Astrocyte (in vitro differentiated cells and primary cell): ENCODE measurements at places on chromosomes 5 and 9. TPM values are rescaled to one million over a fixed set of nuclear protein-coding genes. Genes with fewer than 3 reads are reported as not detected.

DNA sequence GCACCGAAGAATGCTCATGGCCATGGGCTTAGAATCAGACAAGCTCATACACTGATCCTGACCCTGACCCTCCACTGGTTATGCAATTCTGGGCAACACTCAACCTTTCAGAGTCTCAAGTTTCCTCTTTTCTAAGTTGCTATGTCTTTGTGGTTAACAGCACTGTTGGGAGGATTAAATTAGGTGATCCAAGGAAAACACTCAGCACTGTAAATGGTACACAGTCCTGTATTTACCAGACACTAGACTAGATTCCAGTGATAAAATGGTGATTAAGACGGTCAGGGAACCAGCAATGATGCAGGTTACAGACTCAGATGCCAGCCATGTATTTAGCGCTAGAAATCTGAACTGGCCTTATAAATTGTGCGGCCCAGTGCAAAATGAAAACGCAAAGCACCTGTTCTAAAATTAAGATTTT is 8.1 kb downstream of the ARL15 start:
- peak; percentile 68 for DNase-seq

DNA sequence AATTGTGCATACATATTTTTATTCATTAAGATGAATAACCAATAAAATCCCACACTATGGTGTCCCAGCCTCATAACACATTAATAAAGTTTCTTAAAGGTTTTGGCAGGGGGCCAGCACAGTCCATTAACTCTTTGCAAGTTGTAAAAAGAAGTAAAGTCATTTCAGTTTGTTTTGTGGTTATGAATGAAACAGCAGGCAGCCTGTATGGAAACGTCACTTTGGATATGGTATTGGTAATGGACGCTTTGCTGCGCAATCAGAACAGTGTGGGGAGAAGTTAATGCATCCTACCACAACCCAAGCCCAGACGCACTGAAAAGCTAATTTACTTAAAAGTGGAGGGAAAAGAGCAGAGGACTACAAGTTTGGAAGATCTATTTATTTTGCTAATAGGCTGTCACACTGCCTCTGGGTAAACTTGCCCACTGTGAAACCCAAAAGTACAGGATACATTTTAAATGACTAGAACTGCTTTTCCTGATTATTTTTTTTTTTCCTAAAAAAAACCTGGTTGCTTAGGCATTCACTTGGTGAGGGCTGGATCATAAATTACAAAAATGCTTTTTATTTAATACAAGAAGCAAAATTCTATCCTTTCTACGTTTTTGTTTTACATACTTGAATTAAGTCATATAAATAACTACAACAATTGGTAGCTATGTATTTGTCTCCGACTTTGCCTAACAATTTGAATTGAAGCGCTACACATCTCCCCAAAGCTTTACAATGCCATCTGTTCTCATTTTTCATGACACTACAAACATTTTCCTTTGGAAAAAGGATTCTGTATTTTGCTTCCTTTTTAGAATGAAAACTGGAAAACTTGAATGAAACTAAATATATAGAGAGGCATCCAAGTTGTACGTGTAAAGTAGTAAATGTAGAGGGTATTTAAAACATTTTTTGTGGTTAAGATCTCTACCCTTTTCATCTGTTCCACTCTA is 104.3 kb downstream of the NFIB start:
- DNase-seq: no peak

DNA sequence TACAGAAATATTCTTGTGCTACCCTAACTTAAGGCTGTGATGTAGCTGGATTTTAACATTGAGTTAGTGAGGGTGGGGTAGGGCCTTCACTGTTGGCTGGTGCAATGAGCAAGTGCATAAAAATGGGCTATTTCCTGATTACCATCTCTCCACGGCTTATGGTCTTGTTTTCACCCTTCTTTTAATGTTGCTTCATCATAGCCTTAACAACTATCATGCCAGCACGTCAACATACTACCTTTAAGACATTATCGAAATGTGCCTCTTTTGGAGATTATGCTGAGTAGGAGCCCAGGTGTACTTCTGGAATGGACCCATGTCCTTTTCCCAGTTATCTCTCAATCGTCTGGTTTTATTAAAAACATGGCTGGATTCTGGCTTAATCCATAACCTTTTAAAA is 350.9 kb upstream of the ACTBL2 start:
- DNase-seq: no peak

LCP2 gene
- 0.09 TPM in 1 of 2 replicates, not detected in the other for total RNA-seq

RLN2 gene
- total RNA-seq: 0.52 and 0.55 TPM in 2 replicates

BOD1 gene
- total RNA-seq: 66.1 and 76.8 TPM in 2 replicates

TMEM245 gene
- total RNA-seq: 52.2 and 54.1 TPM in 2 replicates

DNA sequence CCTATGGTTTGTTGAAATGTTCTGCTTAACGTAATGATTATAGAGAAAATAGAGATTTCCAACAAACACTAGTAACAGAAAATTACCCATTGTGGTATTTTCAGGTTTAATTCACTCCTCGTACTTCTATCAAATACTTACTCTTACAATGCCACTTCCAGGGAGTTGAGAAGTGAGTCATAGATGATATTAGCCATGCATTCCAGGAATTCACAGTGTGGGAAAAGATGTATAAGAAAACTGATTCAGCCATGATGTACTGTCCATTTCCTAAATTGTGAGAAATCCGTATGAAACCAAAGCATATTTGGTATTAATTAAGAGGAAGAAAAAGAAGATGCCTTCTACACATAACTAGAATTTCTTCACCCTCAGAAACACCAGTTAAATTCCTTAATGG is 1854.6 kb upstream of the WWC1 start:
- peak; percentile 26 for DNase-seq

LSM11 gene
- 4.4 and 4.7 TPM in 2 replicates for total RNA-seq

DNA sequence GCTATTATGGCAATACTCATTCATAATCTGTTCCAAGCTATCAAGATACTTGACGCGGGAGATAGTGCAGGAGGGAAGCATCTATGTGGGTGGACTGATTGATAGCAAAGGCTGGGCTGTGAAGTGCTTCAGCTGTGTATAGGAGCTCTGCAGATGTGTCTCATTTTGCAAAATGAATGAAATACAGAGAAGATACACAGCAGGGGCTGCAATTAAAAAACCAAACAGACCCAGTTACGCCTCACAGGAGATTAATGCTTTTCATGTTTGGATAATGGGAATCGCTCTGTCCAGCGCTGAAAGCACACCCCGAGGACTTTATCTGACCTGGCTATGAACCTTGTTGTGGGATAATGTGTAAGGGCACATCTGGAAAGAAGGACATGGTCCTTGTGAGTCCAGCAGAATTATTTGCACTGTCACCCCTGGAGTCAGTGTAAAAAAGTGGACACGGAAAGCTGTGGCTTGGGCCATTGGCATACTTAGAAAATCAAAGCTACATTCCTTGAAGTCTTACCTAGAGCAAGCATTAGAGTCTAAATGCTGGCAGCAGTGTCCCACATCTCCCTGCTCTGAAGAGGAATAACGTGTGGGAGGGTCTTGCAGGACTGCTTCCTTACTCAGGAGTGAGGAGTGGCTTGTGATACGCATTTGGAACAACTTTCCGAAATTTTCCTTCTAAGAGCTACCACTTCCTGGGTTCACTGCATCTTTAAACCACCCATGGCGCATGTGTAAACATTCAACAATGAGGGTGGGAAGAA is 2.6 kb downstream of the SH3RF2 start:
- DNase-seq: peak; percentile 58

DNA sequence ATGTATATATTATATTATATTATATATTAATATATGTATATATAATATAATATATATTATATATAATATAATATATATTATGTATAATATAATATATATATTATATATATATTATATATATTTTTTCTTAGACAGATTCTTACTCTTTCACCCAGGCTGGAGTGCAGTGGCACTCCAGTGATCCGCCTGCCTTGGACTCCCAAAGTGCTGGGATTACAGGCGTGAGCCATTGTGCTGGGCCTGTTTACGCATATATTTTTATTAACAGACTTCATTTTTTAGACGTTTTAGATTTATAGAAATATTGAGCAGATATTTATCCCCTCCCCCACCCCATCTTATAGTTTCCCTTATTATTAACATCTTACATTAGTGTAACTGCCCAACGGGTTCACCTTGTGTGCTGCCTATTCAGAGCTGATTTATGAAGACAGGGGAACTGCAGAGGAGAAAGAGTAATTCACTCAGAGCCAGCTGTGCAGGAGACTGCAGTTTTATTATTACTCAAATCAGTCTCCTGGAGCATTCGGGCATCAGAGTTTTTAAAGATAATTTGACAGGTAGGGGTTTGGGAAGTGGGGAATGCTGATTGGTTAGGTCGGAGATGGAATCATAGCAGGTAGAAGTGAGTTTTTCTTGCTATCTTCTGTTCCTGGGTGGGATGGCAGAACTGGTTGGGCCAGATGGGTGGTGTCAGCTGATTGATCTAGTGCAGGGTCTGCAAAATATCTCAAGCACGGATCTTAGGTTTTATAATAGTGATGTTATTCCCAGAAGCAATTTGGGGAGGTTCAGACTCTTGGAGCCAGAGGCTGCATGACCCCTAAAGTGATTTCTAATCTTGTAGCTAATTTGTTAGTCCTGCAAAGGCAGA is 93.4 kb downstream of the UNC13B start:
- DNase-seq: no peak

DNA sequence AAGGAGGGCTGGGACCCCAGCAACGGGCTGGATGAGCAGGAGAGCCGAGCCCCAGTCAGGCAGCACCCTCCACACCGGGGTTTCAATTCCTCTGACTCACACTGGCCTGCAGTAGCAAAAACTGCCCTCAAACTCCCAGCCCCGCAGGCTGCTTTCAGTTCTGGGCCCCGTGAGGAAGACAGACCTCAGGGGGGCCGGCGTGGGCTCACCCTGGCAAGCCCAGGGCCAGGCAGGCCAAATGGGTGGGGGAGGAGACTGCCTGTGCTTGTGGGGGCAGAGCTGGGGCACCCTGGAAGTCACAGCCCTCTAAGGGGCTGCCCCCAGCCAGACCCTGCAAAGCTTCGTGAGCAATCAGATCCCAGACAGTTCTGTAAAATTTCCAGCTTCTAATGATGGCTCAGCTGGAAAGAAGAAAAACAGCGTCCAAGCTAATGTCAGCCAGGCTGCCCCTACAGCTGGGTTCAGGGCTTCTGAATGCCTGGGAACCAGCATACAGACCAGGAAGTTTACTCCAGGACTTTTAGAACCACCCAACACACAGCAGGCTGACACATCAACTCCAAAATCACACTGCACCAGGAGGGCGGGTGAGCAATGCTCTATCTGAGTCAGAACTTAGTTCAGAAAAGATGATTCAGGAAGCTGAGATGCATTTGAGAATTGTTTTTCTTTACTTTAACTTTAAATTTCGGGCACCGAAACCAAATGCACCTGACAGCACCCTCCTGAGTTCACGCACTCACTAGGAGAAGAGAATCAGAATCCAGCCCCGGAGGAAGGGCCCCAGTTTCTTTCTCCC is 34.7 kb downstream of the LPCAT1 start:
- DNase-seq: peak; percentile 55

GRCh38 chr9:132006677-132007370 is 72.8 kb downstream of the MED27 start:
- DNase-seq: peak; percentile 57

- no peak for DNase-seq
Observed at GRCh38 chr5:158552241-158552640, 547.5 kb downstream of the EBF1 start.

MRPL36 gene
- 69.9 and 72.2 TPM in 2 replicates for total RNA-seq

- DNase-seq: no peak
Observed at GRCh38 chr5:39970117-39970798, 545.5 kb upstream of the DAB2 start.

- peak; percentile 93 for DNase-seq
Observed at GRCh38 chr5:53490747-53491146, 10.3 kb downstream of the FST start.

ANKRD31 gene
- total RNA-seq: 0.07 and 0.14 TPM in 2 replicates

DNA sequence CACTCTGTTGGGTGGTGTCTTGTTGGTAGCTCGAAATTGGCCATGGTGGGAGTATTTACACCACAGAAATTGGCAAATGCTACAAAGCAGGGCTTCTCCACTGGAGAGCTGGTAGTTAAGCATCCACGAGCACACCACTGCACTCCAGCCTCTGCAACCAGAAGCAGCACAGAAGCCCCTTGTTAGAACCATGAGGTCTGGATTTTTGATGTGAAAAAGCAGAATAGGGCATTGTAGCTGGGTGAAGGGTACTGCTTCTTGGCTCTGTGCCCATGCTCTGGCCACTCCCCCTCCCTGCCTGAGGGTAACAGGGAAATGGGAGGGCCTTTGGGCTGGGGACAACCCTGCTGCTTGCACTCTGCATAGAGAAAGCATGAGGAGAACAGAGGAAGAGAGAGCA is 81.2 kb upstream of the UBTD2 start:
- no peak for DNase-seq

DNA sequence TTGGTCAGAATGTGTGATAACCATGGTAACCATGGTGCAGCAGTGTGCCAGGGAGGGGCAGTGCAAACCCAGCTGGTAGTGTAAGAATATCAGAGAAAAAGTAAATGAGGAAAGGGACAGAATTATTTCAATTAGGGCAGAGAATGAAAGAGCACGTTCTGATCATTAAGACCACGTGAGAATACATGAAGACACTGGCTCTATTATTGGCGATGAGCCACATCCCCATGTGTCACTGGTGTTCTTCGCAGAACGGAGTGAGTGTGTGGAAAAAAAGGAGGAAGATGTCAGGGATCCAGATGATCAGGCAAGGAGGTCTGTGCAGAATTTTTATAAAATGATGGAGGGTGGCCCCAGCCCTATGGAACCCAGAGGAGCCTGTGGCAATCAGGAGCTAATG is 315.5 kb downstream of the SEMA5A start:
- no peak for DNase-seq

DNA sequence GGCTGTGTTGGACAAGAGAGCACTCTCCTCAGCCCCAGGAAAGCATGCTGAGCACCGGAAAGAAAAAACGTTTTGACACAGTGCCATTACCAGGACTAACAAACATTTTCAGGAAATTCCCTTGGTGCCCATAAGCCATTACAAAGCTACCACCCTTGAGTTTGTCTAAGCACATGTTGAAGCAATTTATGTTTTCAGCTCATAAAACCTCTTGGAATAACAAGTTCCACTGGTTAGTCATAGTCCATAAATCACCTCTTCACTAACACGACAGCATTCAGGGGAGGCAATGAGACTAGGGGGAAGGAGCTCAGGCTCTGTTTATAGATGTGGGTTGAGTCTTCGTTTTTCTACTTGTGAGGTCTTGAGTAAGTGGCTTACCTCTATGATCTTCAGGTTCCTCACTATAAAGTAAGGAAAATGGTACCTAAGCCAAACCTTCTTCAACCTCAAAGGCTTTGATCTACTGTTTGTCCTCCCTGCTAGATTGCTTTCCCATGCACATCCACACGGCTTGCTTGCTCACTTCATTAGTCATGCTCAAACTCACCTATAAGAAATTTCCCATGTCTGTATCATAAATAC is 65.4 kb downstream of the DRD1 start:
- DNase-seq: peak; percentile 88

ABCA1 gene
- total RNA-seq: 109 and 125 TPM in 2 replicates

- no peak for DNase-seq
Observed at GRCh38 chr9:115694991-115695390, 458.6 kb upstream of the PAPPA start.

PCDHA13 gene
- total RNA-seq: 1.2 and 1.7 TPM in 2 replicates

DNA sequence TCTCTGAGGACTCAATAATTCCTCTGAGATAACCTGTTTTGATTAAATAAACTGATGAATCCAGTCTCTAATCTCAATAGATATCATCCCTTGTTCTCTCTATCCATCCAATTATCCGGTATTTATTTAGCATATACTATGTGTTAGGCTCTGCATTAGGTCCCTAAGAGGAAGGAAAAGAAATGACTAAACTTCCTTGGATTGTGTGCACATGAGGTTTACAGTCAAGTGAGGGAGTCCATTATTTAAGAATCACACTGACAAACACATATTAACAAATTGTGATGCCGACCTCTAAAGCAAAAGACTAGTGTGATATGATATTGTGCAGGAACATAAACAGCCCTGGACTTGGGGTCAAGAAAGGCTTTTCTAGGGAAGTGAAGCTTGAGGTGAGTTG is 140.8 kb downstream of the HMHB1 start:
- no peak for DNase-seq

SPATA31A5 gene
- total RNA-seq: not detected in 2 replicates

TMEM232 gene
- total RNA-seq: 1.4 and 1.7 TPM in 2 replicates
